ENCODE measurements at places on chromosomes 4 and X.

- DNase-seq, result no peak
These were observed 1622.1 kb downstream of the STIM2 start for GRCh38 chr4:28482580-28483270.

DNA sequence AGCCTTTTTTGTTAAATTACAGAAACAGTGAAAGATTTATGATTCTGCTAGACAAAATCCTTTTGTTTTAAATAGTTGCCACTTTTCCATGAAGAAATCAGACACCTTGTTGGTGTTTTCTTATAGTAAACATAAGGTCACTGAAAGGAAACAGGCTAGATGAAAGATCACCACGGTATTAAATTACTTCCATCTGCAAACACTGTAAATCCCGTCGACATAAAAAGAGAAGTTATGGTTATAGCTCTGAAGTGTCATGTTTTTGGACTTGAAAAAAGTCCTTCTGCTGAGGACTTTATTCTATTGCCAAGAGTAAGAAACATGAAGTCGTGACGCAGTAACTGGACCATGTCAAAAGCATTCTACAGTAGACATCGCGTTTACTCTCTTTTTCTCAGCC is 567.6 kb upstream of the SLIT2 start:
- DNase-seq, result no peak

- DNase-seq, result peak; percentile 60
These were observed 184.6 kb downstream of the OR13H1 start for GRCh38 chrX:131728295-131729145.

- DNase-seq, result no peak
These were observed 49.1 kb upstream of the FBXW7 start for GRCh38 chr4:152585023-152585441.

DNA sequence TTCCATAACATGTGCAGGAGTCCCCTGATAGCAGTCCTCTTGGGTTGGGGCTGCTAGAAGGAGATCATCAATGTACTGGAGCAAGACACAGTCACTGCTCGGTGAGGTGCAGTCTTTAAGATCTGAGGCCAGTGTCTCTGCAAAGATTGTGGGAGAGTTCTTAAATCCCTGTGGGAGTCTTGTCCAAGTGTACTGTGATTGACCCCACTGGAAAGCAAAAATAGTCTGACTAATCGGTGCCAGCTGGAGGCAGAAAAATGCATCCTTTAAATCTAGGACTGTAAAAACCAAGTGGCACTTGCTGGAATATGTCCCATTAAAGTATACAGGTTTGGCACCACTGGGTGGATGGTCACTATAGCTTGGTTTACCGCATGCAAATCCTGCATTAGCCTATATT is 31.1 kb downstream of the SULT1E1 start:
- no peak for DNase-seq

DNA sequence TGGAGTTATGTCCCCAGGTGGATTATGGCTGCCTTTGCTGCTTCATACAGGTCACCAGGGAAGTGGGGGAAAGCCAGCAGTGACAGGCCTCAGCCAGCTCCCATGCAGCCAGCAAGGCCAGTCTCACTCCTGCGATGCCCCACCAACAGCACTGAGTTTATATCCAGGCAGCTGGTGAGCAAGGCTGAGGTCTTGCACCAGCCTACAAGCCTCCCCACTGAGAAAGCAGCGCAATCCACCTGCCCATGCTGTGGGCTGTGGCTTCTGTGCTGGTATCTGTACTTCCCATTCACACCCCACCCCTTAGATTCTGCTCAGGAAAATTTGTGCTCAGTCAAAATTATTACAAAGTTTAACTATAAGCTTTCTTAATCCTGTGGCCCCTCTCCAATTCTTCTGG is 153.5 kb downstream of the HHIP start:
- DNase-seq, result no peak

DNA sequence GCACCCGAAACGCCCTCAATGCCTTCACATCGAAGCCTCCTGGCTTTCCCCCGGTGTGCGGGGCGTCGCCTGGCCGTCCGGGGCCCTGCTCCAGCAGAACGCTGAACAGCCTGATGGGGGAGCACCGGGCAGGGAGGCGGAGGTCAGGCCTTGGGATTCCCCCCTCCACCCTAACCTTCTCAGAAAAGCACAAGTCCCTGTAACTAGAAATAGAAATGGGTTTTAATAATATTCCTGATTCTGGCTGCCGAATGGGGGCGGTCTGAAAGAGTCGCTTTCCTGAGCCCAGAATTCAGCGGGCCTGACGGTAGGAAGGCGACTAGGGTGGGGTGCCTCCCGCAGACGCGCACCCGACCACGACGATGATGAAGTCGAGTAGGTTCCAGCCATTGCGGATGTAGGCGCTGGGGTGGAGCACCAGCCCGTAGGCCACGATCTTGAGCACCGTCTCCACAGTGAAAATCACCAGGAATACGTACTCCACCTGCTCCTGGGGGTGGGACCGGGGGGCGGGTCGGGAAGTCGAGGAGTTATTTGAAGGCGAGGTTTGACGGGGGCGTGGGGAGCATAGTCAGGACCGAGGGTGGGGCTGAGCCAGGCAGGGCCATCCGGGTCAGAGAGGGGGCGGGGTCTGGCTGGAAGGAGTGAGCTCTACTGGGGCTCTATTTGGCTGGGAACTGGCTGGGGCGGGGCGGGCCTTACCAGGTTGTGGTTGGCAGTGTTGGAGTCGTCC is 2.5 kb downstream of the CACNA1F start:
- DNase-seq, result no peak

- peak; percentile 22 for DNase-seq
These were observed 201.4 kb downstream of the CCNG2 start for GRCh38 chr4:77358315-77358928.

GRCh38 chr4:128354205-128354821 is 66.7 kb upstream of the PGRMC2 start:
- no peak for DNase-seq

DNA sequence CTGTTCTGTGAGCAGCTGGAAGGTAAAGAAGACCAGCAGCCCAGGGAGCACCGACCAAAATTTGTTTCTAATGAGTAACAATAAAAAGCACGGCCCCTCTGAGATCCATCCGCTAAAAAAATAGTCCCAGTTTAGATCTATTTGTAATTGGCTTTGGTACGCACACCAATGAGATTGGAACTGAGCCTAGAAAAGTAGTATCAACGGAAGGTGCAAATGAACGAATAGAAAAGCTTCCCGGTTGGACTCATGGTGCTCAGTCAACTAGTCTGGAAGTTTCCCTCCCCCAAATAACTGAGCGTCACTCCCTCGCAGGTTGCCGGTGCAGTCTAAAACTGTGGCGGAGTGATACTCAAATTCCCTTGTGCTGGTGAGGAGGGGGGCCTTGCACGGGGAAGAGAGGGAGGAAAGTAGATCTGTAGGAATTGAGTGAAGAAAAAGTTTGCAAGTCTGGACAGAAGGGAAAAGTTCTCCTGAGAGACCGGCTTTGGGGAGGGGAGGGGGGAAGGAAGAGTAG is at the start of gene COL4A5:
Gene COL4A5, plus strand, starts transcription at position 413 of the 517 bp plus-strand sequence. CDS start 288 bp downstream, outside the sequence.
- DNase-seq, result peak; percentile 87

GRCh38 chr4:20362148-20362547 is 110.4 kb downstream of the SLIT2 start:
- DNase-seq, result peak; percentile 64

DNA sequence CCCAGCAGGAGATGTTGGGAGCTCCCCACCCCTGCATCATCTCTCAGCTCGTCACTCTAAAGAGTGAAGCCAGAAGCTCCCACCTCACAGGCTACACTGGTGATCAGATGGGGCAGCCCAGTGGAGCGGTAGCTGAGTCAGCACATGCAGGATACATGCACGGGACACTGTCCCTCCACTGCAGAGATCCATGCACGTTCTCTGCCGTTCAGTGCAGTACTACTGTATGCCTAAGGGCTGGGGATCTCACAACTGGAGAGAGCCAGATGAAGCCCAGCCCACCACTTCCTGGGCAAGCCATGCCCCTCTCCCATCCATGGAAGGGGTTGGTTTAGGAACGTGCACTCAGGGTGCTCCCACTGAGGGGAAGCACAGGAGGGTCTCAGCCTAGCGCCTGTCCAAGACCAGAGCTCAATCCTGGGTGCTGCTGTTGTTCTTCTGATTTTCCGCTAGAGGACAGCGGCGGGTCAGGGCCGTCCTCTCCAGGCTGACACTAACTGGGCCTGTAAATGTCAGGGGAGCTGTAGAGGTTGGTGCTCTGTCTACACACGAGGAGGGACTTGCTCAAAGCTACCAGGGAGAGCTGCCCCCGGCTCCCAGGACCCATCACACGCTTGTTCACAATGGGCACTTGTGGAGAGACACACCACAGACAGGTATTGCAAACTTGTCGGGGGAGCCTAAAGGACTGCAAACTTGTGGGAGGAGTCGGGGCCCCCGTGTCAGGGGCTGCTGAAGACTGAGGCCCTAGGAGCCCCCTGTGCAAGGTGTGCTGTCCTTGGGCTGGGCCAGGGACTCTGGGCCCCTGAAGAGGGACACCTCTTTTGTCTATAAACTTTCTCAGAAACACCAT is 18.2 kb upstream of the ABLIM2 start:
- no peak for DNase-seq

DNA sequence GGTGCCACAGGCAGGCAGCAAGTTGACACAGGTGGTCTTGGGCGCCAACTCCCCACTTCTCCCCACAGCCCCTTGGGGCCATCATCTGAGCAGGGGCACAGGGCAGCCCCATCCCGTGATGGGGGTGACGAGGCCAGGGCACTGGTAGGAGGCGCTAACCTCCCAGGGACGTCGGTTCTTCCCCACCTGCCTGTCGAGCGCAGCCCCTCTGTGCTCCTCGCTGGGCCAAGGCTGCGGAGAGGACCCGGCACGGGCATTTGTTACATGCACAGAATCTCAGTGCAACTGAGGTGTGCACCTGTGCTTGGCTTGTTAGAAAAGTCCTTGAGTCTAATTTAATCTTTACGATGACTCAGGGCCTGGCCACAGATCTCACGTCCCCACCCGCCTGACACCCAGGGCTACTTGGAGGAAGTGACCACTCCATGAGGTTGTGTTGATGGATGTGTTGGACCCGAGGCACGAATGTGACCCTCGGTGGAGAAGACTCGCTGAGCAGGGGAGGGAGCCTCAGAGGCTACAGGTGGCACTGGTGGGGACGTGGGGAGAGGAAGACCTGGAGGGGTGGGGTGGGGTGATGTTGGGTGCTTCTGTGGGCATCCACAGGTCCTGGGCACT is 3.1 kb upstream of the SH3TC1 start:
- no peak for DNase-seq

DNA sequence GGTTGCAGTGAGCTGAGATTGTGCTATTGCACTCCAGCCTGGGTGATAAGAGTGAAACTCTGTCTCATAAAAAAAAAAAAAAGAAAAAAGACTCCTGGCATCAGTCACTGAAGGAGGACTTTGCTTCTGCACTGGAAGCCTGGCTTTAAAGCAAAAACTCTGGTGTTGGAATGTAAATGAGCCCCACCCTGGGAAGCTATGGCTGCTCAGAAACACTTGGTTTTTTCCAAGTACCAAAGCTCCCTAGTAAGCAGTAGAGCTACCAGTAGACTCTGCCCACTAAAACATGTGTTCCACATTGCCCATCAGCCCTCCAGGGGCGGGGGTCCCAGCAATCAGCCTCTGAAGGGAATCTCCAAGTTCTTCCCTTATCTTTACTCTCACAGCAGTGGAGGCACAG is 154.4 kb downstream of the SHROOM3 start:
- DNase-seq, result no peak

DNA sequence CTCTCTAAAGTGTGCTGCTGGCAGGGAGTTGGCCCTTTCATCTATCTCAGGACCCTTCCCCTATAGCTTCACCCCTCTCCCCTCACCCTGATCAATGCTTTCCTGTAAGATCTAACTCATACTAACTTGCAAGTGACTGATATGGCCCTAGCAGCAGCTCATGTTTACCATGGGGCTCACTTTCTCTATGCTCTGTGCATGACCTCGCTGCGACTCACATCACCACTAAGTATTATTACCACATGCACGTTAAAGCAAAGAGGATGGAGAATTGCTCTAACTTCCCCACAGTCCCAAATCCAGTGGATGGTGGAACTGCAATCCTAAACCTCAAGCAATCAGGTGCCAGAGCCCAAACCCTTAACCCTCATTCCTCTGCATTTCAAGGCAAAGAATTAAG is 626.6 kb downstream of the MID1IP1 start:
- DNase-seq, result no peak

GRCh38 chr4:1226144-1226481 is 22.8 kb downstream of the CTBP1 start:
- DNase-seq, result no peak

DNA sequence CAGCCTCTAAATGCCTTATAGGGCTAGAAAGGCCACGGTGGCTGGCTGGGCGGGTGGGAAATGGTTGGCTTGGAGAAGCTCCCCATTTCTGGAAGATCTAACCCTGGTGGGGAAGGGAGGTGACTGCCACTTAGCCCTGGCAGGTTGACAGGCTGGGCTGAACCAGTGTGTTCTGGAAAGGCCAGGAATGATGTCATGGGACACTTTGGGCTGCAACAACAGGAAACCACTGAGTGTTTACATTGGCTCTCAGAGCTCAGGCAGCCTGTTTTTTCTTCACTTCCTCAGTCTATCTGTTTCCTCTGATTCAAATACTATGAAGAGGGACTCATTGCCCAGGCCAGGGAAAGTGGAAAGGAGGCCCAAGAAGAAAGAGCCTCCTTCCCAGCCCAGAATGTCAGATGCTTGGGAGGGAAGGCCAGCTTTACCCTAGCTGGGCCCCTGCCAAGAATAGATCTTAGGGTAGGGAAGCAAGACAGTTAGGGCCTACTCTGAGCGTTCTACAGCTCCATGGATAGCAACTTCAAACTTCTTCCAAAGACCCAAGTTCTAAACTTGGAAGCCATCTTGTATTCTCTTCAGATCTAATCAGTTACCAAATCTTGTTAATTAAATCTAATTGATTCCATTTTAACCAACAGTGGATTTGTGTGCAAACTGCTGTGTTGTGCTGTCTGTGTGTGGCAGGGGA is 65.8 kb upstream of the MSN start:
- DNase-seq, result no peak

DNA sequence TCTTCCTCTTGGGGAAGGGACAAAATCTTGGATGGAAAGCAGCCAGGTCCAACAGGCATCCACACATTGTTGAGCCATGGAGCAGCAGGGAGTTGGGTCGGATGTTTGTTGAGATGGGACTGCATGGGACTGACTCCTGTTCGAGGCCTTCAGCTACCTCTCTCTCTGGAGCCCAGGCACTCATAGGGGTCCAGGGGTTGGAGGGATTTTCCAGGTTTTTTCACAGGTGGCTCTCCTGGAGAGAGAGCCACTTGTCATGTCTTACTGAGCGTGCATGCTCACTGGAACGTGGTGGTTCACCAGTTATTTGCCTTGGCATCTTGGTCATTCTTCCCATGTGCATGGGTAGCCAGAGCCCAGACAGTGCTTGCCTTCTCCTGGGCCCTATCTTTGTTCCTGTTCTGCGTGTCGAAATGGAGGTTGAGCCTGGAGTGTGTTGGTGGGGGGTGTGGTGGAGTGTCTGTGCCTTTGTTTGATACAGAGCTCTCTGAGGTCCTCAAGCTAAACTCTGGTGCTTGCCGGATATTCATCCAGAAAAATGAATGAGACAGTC is 60.6 kb downstream of the NBDY start:
- DNase-seq, result no peak

DNA sequence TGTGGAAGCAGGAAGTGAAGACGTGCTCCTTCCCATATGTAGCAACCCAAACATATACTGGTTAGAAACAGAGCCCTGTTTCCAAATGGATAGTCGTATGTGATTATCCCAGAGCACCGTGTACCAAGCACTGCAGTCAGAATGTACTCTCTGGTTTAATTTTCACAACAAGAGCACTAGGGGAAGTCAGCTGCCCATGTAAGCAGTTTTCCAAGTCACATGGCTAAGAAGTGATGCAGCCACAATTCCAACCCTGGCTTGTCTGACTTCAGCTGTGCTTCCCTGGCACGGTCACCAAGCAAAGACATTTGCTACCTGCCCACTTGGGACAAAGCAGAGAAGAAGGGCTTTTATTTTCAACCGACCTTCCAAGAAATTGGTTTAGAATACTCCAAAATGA is 28.2 kb upstream of the CEP135 start:
- no peak for DNase-seq
